ENCODE measurements at places on chromosomes 12 and 14. TPM values are rescaled to one million over a fixed set of nuclear protein-coding genes. Genes with fewer than 3 reads are reported as not detected.

The NEUROD4 gene
- not detected for total RNA-seq

- no peak for DNase-seq
- H3K27me3 ChIP-seq = no peaks in the 10 kb centered on the region
- peaks cover 39% of the 10 kb centered on the region for H3K4me1 ChIP-seq
- peak overlapping the region; percentile 79 for H3K4me3 ChIP-seq
- peak overlapping the region; percentile 75 for H3K27ac ChIP-seq
- H3K36me3 ChIP-seq = peaks cover 17% of the 10 kb centered on the region
Measured at GRCh38 chr14:74921987-74922751, 891 bp downstream of the RPS6KL1 start.

The DPPA3 gene
- not detected for total RNA-seq

The CPNE6 gene
- total RNA-seq = 0.34 TPM

DNA sequence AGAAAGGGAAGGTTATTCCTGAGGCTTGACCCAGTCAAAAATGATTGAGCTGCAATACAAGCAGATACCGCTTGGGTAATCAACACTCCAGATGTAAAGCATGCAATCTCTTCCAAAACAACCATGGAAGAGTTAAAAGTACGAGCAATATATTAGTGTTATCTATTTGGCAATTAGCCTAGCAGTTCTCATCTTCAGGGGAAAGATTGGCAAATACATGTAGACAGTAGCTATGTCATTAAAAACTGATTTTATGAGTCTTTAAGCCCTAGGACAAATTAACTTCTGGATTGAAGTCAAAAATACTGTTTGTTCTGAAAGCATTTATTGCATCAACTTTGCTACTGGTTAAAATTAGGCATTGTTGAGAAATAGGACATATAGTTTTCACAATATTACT is 9.3 kb upstream of the GYS2 start:
- H3K27me3 ChIP-seq = no peaks in the 10 kb centered on the region
- no peaks in the 10 kb centered on the region for H3K36me3 ChIP-seq
- no peak overlapping the region for H3K4me3 ChIP-seq
- H3K27ac ChIP-seq = no peak overlapping the region

The KRT79 gene
- not detected for total RNA-seq

DNA sequence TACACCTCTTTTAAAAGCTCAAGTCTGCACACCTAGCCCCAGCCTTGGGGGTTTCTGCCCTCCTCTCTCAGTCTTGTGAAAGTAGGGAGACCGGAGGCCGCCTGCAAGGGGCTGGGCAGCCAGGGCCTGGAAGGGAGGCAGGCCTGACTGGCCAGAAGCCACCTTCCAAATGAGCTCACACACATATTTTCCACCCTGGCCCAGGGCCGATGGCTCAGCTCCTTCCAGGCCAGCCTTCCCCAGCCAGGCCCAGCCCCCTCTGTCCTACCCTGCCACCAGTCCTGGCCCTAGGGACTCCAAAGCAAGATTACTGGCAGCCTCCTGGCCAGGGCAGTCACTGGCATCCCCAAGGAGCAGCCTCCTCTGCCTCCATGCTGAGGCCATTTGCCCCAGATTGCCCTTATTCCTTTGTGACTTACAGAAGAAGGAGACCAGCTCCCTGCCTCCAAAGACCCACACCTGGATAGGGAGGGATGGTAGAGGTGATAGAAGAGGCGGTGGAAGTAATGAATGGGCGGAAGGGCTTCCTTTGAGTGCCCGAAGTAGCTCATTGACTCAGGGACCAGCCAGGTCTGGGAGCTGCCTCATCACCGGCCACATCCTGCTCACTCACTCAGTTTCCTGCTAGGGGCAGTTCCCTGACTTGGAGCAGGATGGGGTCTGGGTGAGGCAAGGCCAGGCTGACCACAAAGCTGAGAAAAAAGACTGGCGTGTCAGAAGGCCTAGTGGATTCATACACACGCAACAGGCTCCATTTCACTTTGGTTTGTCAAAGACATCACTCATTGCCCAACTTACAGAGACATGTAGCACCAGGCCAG is 14.8 kb downstream of the MMP14 start:
- peaks cover 10% of the 10 kb centered on the region for H3K36me3 ChIP-seq
- H3K4me1 ChIP-seq = peaks cover 64% of the 10 kb centered on the region
- no peaks in the 10 kb centered on the region for H3K27me3 ChIP-seq
- peak overlapping the region; percentile 84 for H3K27ac ChIP-seq
- DNase-seq = peak; percentile 96

DNA sequence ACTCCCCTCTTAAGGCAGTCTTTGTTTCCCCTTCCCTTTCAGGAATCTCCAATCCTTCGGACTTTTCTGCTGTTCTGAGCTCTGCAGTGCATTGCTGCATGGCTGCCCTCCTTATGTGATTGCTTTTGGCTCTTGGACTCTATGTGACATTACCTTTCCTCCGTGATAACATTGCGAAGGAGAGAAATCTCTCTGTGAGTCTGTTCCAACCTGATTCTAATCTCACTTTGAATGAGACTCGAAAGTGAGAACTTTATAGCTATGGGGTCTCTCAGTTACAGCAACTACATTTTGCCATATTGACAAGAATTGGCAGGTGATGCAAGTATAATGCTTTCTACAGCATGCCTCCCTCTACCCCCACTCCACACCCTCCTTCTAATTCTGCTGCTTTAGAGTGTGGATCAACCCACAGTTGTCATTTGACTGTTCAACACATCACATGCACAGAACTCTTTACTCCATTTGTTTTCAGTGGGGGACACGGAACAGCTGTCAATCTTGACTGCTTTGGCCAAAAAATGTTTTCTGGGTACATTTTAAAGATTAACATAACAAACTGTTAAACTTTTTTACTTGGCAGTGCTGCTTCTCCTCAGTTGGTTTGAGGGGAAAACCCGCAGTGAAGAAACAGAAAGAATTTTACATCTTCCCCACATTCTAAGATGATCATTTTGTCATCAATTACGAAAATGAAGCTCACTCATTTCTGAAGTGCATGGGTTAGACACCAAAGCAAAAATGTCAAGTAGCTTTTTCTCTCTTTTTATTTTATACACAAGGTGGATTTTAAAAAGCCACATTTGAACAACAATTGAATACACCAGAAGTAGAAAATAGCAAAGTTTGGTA is 125.5 kb upstream of the RMST start:
- no peak overlapping the region for H3K4me3 ChIP-seq
- DNase-seq = no peak
- H3K4me1 ChIP-seq = no peaks in the 10 kb centered on the region
- no peaks in the 10 kb centered on the region for H3K27me3 ChIP-seq

DNA sequence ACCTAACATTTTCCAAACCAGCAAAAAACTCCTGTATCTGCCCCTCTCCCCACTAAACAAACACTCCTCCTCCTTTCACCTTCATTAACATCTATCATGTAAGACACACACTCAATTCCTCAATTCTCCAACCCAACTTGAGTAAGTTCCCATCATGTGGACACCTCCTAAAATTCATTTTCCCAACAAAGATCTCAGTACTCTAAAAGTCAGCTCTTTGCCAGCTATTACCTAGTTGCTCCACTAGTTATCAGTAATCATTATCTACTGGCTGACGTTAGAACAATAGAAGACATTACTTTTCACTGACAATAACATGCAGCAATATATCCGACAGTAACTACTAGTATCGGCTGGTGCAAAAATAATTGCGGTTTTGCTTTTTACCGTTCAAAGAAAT is 42.1 kb downstream of the HNRNPC start:
- H3K27me3 ChIP-seq = no peaks in the 10 kb centered on the region
- peaks cover 42% of the 10 kb centered on the region for H3K36me3 ChIP-seq
- DNase-seq = no peak
- H3K27ac ChIP-seq = no peak overlapping the region
- H3K4me1 ChIP-seq = peaks cover 13% of the 10 kb centered on the region

DNA sequence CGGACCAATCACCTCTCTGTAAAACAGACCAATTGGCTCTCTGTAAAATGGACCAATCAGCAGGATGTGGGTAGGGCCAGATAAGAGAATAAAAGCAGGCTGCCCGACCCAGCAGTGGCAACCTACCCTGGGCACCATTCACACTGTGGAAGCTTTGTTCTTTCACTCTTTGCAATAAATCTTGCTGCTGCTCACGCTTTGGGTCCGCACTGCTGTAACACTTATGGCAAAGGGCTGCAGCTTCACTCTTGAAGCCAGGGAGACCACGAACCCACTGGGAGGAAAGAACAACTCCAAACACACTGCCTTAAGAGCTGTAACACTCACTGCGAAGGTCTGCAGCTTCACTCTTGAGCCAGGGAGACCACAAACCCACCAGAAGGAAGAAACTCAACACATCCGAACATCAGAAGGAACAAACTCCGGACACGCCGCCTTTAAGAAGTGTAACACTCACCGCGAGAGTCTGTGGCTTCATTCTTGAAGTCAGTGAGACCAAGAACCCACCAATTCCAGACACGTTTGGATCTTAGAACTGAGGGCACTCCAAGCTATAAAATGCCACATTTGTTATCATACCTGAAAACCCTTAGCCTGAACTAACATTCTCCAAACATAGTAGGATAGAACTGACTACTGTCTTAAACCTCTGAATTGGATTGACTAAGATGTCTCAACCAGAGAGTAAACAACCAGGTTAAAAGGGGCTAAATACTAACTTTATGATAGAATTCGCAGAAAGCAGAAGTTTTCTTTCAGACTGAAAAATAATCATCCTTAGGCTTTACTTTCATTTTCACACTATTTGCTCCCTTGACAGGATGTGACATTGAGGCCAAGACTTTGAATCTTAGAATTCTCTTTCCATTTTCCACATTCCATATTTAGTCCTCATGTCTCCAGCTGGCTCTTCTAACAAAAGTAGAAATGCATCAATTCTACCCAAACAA is 33.6 kb downstream of the CDKL1 start:
- H3K36me3 ChIP-seq = no peaks in the 10 kb centered on the region
- peak overlapping the region; percentile 63 for H3K27ac ChIP-seq
- peaks cover 10% of the 10 kb centered on the region for H3K4me1 ChIP-seq
- DNase-seq = no peak

The PHLDA1 gene
- 6.8 TPM for total RNA-seq

The MANSC4 gene
- total RNA-seq = not detected

DNA sequence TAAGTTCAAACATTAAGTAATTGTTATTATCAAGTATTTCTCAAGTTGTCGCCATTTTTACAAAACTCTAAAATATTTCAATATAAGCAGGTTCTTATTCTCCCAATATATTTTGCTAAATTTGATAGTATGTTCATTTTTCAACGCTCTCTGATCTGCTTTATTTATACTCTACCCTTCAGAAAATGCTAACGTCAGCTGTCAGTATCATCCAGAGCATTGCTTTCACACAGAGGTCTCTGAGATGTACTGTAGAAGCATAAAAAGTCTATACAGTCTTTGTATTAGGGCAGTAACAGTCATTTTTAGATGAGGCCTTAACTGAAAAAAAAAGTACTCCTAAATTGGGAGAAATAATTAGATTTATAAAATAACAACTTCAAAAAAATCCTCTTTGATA is 533.1 kb upstream of the LRFN5 start:
- no peak for DNase-seq
- H3K36me3 ChIP-seq = no peaks in the 10 kb centered on the region
- H3K27ac ChIP-seq = no peak overlapping the region
- H3K27me3 ChIP-seq = no peaks in the 10 kb centered on the region
- no peak overlapping the region for H3K4me3 ChIP-seq

The FAM222A gene
- 0.42 TPM for total RNA-seq

GRCh38 chr14:55705651-55706364 is 125.8 kb downstream of the KTN1 start:
- H3K27me3 ChIP-seq = no peaks in the 10 kb centered on the region
- no peaks in the 10 kb centered on the region for H3K36me3 ChIP-seq
- DNase-seq = peak; percentile 83
- no peak overlapping the region for H3K27ac ChIP-seq

GRCh38 chr14:88029500-88029899 is 24.6 kb downstream of the GPR65 start:
- DNase-seq = no peak
- no peak overlapping the region for H3K4me3 ChIP-seq
- no peak overlapping the region for H3K27ac ChIP-seq
- no peaks in the 10 kb centered on the region for H3K4me1 ChIP-seq
- H3K27me3 ChIP-seq = no peaks in the 10 kb centered on the region

GRCh38 chr12:3313066-3313465 is 177.9 kb upstream of the PRMT8 start:
- peaks cover 14% of the 10 kb centered on the region for H3K4me1 ChIP-seq
- DNase-seq = no peak
- H3K4me3 ChIP-seq = no peak overlapping the region
- no peak overlapping the region for H3K27ac ChIP-seq

- H3K36me3 ChIP-seq = no peaks in the 10 kb centered on the region
- H3K4me1 ChIP-seq = peaks cover 10% of the 10 kb centered on the region
- DNase-seq = no peak
- H3K27ac ChIP-seq = no peak overlapping the region
Measured at GRCh38 chr12:10967409-10967808, 19.3 kb downstream of the TAS2R50 start.

The CEP128 gene
- total RNA-seq = 8.5 TPM

DNA sequence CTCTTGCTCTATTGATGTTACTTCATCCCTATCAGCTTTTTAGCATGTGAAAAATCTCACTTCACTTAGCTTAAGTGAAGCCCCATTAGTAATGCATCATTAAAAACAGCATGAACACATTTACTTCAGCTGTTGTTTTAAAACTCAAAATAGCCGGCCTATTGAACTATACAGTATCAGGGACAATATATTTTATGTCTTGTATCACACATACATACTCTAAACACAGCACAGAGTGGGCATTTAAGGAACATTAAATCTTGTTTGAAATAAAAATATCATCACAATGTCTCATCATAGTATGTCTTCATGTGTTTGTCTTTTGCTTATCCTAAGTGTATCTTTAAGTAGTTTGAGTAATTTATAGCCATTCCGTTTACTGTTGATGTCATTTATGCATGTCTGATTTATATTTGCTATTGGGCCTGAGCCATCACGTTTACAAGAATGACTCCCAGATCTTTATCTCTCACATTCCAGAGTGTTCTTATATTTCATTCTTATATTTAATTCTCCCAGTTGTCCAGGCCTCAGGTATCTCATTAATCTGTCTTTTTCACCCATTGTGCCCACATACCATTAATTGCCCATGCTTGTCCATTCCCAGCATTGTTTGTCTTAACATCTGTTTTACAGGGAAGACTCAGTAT is 57.5 kb downstream of the ARHGAP5 start:
- H3K36me3 ChIP-seq = peaks cover 22% of the 10 kb centered on the region
- H3K4me3 ChIP-seq = no peak overlapping the region
- H3K4me1 ChIP-seq = peaks cover 3% of the 10 kb centered on the region
- no peak overlapping the region for H3K27ac ChIP-seq
- no peak for DNase-seq

The TMEM63C gene
- total RNA-seq = 0.91 TPM

The TMPO gene
- total RNA-seq = 37.1 TPM

DNA sequence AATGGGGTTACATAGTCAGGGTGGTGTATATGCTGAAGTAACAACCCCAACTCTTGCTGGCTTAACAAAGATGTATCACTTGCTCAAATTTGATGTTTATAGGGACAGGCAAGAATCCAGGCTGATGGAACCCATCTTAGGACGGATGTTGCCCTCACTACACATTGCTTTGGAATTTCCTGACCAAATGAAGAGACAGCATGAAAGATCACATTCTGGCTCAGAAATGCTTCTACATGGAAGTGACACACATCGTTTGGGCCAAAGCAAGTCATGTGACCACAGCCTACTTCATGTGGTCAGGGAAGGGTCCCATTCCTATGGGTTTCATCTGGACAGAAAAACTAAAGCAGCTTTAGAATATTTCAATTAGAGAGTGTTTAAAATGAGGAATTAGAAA is 345.8 kb downstream of the TMEM132D start:
- no peaks in the 10 kb centered on the region for H3K27me3 ChIP-seq
- H3K36me3 ChIP-seq = no peaks in the 10 kb centered on the region
- DNase-seq = no peak
- no peak overlapping the region for H3K4me3 ChIP-seq
- H3K27ac ChIP-seq = no peak overlapping the region

Measured in esophagus muscularis mucosa (tissue), 4 donors.